Brain (organoid and tissue), 16 donors: ENCODE measurements at places on chromosomes 3 and 15.

DNA sequence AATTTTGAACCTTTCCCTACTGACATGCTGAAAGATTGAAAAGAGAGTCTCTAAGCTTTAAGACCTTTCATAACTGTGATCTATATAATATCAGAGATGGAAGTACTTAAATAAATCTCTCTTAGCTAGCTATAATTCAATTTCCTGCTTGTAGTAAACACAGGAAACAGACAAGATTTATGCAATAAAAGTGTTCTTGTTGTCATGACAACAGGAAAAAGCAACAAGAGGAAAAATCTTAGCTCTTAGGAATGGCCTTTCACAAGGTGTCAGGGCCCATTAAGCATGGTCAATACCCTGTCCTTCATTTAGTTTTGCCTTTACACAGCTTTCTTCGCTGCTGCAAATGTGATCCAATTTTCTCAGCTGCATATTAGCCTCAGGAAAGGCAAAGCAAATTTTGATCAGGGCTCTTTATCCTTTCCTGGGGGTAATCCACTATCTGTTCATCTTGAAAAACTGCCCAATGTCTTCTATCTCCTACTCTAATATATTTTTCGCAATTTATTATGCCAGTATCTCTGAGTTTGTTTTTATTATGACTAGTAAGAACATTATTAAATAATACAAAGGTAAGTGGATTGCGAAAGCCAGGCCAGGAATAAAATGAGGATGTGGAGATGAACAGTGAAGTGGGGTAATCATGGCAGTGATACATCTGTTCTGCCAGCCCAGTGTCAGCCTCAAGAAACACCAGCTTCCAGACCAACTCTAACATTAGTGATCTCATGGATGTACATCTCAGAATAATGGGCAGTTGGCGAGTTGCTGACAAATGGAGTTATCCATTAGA, 28.7 kb downstream of the SIDT1 start:
- DNase-seq: peak; percentile 53

GRCh38 chr15:91926908-91927270, 73.4 kb downstream of the SLCO3A1 start:
- DNase-seq: no peak

DNA sequence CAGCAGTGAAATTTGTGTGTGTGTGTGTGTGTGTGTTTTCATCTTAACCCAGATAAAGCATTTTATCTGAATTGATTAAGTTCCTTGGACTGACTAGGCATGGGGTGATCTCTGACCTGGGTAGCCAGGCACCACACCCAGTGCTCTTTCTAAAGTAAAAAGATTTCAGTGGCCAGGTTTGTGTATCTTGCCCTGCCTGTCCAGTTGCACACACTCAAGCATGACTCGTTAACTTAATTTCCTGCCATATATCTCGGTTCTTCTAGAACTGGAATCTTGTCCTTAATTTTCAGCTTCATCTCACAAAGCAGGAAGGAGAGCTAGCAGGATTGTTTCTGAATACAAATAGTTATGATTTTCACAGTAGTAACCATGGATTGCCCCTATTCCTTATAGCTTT, 17.0 kb downstream of the TM4SF18 start:
- no peak for DNase-seq

- DNase-seq: no peak
These were observed 123.0 kb upstream of the NR2F2 start for GRCh38 chr15:96207377-96208006.

DNA sequence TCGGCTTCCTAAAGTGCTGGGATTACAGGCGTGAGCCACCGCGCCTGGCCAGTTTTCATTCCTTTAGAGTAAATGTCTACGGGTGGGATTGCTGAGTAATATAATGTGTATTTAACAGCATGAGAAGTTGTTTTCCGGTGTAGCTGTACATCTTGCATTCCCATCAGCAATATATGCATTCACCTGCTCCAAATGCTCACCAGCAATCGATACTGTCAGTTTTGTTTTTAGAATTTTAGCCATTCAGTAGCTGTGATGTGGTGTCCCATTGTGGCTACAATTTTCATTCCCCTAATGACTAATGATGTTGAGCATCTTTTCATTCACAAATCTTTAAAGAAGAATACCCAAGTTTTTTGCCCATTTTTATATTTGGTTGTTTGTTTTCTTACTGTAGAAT, 134.8 kb upstream of the RGMA start:
- DNase-seq: no peak

DNA sequence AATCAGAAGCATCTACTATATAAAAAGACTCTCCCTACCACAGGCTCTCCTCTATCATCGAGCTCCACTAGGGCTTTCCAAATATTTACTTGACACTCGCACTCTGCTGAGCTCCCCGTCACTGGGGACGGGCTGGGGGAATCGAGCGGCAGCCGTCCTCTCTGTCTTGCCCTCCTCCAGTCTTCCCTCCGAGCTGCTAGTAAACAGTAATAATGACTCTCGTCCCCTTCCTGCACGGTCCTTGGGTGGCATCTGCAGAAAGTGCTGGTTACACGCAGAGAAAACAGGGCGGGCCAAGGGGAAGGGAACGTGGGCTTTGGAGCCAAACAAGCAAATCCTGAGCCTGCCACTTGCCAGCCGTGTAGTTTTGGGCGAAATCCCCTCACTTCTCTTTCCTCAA, 96.6 kb downstream of the LRIG1 start:
- DNase-seq: no peak

DNA sequence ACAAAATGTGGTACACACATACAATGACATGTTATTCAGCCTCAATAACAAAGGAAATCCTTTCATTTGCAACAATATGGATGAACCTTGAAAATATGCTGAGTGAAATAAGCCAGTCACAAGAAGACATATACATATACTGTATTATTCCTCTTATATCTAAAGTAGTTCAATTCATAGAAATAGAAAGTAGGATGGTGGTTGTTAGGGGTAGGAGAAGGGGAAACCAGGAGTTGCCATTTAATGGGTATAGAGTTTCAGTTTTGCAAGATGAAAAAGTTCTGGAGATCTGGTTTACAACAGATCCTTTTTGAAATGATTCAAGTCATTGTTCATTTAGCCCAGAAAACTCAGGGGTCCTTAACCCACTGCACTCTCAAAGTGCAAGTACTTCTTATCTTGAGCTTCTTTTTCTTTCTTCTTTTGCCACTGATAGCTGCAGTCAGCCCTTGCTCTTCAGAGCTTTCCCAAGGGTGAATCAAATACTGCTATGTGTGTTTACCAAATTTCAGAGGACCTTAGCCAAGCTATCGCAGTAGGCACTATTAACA, 208.0 kb upstream of the EOMES start:
- no peak for DNase-seq
